ENCODE measurements at places on chromosomes 1 and 21.

GRCh38 chr21:38289705-38290485 is 33.1 kb downstream of the KCNJ15 start:
- DNase-seq, result no peak

- DNase-seq, result no peak
Measured at GRCh38 chr21:44846224-44846484, 27.3 kb downstream of the PTTG1IP start.

DNA sequence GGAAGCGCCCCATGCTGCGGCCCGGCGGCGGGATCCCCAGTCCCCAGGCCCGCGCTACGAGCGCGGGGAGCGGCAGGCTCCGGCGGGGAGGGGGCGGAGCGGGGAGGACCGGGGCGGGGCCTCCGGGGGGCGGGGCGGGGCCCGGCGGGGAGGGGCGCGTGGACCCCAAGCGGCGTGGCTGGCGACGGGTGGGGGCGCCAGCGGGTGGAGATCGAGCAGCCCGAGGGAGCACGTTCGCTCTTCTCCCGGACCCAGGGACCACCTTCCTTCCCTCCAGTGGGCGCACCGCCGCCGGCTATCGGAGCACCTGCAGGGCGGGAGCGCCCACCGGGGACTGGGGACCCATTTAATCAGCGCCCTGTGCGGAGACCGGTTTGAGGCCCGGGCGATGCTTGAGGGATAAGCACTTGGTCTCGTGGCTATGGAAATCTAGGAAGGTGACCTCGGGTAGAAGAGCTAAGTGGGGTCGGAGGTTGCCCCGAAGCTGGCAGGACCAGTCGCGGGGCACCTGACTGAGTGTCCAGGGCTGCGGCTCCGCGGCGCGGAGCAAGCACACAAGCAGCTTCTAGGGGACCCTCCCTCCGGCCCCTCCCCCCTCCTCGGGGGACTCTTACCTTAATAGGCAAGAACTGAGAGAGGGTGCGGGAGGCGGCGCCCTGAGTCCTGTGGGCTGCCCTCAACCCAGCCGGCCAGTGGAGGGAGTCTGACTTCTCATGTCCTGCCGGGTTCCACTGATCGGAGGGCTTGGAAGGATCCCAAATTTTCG is at the start of gene TSPAN2:
Gene TSPAN2 (minus strand): TSS at position 84 of the 766 bp plus-strand sequence. CDS start 71 bp downstream, at position 13.
- DNase-seq, result peak; percentile 29

DNA sequence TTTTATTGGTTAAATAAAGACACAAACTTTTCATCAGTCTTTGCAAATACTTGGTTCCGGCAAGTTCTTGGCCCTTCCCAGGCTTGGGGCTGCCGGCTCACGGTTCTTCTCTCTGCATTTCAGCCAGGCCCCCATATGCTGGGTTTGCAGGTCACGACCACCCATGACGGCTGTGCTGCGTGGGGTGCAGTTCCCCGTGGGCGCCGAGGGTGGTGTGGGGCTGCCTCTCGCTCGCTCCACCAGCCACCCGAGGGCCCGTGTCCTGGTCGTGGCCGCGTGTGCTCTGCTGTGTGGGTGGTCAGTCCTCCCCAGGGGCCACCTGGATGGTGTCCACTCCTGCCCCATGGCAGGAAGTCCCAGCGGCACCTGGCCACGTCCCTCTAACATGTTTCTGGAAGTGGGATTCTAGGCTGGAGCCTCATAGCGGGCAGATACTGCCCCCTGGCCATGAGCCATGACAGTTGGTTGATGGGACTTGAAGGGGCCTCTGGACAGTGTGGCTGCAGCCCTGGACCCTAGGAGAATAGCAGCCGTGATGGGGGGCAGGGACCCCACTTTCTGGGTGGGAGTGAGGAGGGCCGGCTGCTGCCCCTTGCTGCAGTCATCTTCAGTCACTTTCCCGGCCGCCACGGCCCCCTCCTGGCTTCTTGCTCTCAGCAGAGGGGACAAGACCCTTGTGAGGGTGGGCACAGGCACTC is 46.3 kb downstream of the SKI start:
- DNase-seq, result no peak

GRCh38 chr1:93680420-93681100 is 1.1 kb downstream of the BCAR3 start:
- peak; percentile 61 for DNase-seq

DNA sequence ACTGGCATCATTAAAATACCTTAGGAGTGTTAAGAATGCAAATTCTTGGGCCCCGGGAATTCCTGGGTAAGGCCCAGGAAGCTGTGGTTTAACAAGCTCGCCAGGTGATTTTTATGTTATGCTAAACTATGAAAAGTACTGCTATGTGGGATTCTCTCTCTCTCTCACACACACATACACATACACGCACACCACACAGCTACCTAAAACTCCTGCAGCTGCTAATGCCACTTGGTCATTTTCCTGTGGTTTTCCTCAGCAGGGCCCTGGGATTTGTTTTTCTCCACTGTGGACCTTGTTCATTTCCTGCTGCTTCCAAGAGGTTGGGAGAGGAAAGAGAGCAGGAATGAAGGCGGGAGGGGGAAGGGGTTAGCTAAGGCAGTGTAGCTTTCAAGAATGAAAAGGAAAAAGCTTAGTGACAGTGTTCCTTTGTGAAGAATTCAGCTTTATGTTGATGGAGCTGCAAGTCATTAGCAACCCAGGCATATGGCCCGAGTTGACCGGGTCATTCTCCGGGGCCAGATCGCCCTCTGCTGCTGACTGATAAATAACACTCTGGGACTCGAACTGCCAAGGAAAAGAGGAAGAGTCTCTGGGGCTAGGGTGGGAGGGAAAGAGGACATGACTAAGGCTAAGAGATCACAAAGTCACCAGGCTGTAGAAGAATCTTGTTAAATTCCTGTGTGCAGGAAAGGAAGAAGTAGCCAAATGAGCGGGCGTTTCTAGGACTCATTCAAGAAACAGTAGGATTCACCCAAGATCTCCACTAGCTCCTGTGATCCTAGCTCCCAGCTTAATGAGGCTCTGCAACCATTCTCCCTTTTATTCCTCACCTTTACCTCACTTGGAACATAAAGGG is 30.5 kb upstream of the LRIG2 start:
- peak; percentile 68 for DNase-seq

DNA sequence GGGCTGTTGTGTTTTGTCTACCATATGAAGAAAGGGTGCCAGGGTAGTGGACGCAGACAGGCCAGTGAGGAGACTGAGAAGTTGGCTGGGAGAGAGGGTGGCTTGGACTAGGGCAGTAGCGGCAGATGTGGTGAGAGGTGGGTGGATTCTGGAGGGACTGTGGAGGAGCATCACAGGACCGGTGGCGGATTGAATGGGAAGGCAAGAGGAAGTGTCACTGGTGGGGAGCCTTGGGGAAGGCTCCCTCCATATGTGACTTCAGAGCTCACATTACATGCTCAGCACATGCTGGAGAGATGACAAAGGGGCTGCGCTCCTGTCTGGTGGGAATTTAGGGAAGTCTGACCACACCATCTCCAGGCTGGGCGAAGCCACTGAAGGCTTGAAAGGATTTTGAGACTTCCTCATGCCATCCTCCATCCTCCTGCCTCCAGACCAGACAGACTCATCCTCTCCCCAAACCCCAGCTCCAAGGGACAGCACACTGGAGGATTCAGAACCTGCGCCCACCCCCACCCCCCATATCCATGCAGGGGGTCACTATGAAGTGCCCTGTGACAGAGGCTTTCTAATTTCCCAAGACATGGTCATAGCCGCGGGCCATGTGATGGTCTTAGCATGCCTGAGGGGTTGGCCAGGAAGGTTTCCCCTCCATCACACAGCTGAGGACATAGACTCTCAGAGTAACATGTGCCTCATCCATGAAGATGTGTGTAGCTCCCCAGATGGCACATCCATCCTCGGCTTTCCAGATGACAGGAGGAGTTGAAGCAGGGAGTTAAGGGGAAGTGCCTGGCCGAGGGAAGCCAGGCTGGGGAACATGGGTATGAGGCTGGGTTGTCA is 138.8 kb upstream of the WNT4 start:
- DNase-seq, result no peak

Measured in neural crest cell (in vitro differentiated cells).